Activated CD4-positive, alpha-beta T cell treated with anti-CD3 and anti-CD28 coated beads for 36 hours (primary cell): ENCODE measurements at places on chromosomes 3 and 15.

- DNase-seq, result no peak
These were observed 26.8 kb downstream of the RAB6B start for GRCh38 chr3:133868758-133869475.

- no peak for DNase-seq
These were observed 339.6 kb upstream of the TBL1XR1 start for GRCh38 chr3:177536873-177537272.

DNA sequence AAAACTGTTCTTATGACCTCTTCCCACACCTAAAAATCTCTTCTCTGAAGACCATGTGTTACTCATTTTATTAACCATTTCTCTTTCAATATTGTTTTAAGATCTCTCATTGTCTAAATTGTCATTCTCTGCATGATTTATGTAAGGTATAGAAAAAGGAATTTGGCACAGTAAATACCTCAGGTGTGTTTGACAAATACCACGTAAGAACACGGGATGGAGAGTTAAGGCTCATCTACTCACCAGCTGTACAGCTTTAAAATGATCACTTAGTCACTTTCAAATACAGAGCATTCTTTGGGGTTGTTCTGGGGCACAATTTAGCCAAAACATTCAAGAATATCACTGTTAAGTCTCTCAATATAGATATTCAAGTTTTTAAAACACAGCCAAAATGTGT lies 627.1 kb downstream of the MCTP2 start:
- no peak for DNase-seq

DNA sequence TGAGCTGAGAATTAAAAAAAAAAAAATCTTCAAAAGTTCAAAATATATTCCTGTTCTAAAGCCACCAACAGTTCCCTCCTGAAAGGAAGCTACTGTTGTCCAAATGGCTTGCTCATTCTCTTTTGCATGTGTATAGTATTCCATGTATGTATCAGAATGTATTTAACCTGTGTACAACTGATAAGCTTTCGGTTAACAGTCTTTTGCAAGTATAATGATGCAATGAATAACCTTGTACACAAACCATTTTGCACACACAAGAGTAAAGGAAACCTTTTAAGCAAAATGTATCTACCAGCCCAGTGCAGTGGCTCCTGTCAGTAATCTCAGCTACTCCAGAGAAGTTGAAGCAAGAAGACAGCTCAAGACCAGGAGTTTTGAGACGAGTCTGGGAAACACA lies 32.6 kb downstream of the TOPBP1 start:
- no peak for DNase-seq

DNA sequence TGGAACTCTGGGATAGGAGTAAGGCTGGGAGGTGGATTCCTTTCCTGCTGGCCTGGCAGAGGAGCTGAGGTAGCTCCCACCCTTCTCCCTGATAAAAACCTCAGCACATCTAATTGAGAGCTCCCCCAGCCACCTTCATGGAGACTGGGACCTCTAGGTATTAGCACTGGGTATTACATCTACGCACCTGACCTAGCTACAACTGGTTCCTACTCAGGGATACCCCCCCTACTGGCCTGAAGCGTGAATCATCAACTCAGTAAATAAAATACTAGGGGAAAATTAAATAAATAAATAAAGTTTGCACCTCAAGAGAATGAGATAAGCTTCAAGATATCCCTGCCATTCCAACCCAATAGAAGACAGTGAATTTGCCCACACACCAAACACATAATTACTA lies 140.4 kb downstream of the NEK10 start:
- no peak for DNase-seq

GRCh38 chr15:100781061-100781960 lies 98.3 kb upstream of the ALDH1A3 start:
- DNase-seq, result no peak

GRCh38 chr3:108328821-108329486 lies 32.6 kb downstream of the HHLA2 start:
- no peak for DNase-seq

DNA sequence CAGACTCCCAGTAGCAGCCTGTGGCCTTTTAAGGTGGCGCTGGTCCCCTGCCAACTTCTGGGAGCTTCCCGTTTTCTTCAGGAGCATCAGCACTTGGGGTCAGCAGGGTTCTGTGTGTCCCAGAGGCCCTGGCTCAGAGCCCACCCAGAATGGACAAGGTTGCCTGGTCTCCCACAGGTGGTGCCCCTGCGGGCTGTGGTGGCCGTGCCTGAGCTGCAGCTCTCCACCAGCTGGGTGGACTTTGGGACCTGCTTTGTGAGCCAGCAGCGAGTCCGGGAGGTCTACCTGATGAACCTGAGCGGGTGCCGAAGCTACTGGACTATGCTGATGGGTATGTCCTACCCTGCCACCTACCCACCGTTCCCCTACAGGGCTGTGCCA lies 15.5 kb downstream of the ACAA1 start:
- no peak for DNase-seq

GRCh38 chr3:8784676-8785435 lies 15.4 kb upstream of the OXTR start:
- no peak for DNase-seq

DNA sequence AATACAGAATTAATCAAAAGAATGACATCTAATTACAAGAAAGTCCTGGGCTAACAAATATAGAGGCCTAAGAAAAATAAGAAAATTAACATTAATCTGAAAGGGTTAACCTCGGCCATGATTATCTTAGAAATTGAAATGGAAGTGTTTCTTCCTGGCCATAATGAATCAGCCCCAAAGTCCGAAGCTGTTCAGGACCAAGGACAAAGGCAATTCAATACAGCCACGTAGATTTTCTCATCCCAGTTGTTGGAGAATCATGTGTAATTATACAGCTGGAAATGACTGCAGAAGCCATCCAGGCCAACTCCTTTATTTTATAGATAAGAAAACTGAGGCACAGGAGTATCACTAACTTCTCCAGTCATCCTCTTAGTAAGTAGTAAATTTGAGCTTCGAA lies 38.0 kb upstream of the GBE1 start:
- no peak for DNase-seq

- no peak for DNase-seq
These were observed 9.8 kb downstream of the CSK start for GRCh38 chr15:74791667-74792066.

GRCh38 chr3:142694225-142694624 lies 29.6 kb upstream of the TRPC1 start:
- no peak for DNase-seq

DNA sequence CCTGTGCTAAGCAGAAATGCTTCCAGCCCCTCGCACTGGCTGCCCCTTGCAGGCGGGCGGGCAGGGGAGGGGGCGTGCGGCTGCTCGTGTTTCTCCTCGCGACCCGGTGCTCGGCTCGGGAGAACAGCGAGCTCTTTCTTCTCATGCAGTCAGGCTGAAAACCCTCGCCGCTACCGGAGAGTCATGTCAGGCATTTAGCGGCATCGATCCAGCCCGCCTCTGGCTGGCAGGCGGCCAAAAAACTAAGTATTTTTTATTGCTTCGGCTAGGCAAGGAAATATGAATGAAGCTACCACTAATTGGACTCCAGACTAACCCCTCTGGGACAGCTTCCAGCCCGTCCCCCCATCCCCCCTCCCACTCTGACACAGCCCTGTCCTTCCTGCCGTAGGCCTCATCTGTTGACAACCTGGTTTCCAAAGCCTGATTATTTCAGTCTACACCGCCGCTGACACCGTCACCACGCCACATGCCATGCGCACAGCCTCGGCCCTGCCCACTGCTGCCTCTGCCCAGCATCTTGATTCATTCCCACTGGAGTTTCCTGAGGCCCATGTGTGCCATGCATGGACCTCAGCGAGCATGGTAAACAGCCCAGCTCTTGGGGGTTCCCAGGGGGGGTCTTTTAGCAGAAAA lies 35.3 kb downstream of the TLE3 start:
- no peak for DNase-seq

DNA sequence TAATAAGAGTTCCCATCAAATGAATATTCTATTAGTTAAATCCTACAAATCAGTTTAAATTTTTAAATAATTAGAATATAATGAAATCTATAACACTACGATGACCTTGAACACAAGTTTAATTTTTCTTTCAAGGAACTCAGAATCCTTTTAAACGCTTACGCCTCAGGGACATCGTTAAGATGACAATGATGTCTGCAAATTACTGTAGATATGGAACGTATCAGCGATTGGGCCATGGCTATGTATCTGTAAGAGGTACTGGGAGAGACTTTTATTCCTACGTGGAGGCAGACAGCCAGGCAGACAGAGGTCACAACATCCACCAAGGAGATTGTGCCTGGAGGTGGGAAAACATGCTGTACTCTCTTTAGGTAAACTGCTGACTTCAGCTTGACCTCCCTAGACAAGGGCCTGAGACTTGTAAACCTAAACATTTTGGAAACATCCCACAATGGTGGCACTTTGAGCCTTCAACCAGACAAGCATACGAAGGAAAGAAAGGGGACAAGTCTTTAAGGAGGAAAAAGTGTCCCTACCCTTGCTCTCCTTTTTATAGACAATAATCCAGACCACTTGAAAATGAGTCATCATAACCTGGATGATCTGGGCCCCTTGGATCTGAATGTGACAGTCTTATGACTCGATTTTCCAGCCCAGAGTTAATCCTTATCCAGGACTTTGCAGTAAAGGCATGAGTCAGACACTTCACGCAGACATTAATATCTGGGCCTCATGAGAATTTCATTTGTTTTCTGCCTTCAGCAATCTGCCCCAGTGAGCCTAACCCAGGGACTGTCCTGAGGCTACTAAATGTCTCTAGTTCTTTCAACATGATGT lies 6.8 kb upstream of the LDHAL6B start:
- no peak for DNase-seq

- no peak for DNase-seq
These were observed 10.2 kb upstream of the PLXND1 start for GRCh38 chr3:129616713-129617112.

GRCh38 chr3:119783883-119784282 lies 2.0 kb downstream of the NR1I2 start:
- DNase-seq, result no peak

DNA sequence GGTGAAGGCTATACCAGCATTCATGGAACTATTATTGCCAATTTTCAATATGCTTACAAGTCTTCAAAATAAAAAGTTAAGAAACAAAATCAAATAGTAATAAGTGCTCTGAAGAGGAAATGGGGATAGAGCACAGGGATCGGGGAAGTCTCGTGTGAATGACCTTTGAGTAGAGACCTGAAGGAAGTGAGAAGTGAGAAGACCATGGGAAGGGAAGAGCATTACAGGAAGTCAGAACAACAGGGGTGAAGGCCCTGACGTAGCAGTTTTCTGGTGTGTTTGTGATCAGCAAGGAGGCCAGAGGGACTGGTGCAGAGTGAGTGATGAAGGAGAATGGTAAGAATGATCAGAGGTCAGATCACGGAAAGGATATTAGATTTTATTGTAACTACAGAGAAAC lies 48.1 kb downstream of the STAC start:
- no peak for DNase-seq

DNA sequence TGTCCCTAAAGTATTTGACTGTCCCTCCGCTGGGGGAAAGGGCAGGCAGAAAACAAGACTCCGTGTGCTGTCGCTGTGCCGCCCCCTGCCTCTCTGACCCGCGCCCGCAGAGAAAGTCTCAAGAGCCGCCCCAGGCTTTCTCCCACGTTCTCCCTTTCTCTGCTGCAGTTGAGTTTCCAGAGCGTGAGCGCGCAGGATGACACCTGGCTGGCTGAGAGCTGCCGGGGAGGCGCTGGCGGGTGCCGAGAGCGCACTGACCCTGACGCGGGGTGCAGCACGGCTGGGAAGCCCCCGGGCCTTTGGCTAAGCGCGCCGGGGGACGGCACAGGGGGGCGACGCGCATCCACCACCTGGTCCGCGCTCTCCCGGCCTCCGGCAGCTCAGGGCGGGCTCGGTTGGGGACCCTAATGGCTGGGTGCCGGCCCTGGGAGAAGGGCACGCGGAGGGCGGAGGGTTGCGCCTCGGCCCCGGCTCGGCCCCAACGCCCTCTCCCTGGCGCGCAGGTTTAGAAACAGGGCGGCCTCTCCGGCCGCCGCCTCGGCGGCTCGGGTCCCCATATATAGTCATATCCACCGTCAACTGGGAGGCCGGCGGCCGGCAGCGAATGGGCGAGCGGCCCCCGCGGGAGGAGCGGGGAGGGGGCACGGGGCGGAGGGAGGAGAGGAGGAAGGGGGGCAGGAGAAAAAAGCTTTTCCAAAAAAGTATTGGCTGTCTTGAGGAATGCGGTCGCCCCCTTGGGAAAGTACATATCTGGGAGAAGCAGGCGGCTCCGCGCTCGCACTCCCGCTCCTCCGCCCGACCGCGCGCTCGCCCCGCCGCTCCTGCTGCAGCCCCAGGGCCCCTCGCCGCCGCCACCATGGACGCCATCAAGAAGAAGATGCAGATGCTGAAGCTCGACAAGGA lies at the start of gene TPM1:
Gene TPM1, plus strand, starts transcription at position 774 of the 903 bp plus-strand sequence. Its CDS starts 83 bp downstream, at position 857.
- DNase-seq, result peak; percentile 36

DNA sequence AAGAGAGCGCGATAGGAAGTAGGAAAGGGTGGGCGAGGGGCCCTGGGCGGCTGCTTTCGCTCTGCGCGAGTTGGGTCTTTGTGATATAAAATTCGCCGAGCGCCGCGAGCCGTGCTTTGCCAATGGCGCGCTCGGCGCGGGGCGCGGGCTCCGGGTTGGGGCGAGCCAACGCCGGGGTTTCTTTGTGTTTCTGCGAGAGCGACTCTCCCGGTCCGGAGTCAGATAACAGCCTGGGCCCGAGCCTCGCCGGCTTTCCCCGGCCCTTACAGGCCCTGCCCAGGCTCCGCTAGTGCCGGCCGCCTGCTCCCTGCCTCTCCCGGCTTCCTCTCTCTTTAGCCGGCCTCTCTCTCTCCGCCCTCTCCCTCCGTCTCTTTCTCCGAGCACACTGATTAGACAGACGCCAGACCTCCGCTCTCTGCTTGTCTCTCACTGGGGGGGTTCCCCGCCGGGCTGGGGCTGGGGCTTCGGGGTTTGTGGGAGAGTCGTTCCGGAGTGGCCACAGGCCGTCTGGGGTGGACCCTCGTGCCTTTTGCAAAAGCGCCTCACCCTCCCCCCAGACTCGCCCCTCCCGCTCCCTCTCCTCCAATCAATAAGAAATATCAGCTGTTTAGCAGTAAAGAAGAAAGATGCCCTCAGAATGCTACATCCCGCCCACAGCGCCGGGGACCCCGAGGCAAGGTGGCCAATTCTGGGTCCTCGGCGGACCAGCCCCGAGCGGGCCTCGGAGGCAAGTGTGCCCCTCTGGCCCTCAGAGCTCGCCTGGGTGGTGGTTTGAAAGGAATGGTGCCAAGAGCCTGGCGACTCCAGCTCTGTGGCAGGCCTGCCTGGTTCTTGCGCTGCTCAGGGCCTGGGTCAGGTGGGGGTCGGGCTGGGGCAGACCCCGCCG lies 2.9 kb downstream of the NR2F2 start:
- DNase-seq, result no peak
